ENCODE measurements at places on chromosomes 2 and 18.

GRCh38 chr2:183349091-183349490 lies 224.8 kb downstream of the NUP35 start:
- DNase-seq: no peak

DNA sequence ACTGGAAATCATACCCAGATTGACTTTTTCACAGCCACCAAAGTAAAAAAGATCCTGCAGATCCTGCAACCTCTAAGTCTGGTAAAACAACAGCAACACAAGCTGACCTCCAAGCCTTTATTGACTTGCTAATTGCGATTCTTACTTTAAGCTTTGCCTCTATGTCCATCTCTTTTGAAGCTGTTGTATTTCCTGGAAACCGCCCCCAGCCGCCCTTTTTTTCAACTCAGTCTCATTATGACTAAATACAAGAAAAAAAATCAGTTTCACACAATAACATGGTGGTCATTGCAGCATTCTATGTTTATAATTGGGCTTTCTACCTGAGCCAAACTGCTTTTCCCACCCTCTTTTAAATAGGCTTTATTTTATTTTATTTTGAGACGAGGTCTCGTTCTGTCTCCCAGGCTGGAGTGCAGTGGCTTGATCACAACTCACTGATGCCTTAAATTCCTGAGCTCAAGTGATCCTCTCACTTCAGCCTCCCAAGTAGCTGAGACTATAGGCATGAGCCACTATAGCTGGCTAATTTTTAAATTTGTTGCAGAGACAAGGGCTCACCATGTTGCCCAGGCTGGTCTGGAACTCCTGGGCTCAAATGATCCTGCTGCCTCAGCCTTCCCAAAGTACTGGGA lies 76.2 kb downstream of the MOGAT1 start:
- DNase-seq: no peak

GRCh38 chr2:120883607-120884440 lies 148.2 kb downstream of the GLI2 start:
- DNase-seq: no peak

DNA sequence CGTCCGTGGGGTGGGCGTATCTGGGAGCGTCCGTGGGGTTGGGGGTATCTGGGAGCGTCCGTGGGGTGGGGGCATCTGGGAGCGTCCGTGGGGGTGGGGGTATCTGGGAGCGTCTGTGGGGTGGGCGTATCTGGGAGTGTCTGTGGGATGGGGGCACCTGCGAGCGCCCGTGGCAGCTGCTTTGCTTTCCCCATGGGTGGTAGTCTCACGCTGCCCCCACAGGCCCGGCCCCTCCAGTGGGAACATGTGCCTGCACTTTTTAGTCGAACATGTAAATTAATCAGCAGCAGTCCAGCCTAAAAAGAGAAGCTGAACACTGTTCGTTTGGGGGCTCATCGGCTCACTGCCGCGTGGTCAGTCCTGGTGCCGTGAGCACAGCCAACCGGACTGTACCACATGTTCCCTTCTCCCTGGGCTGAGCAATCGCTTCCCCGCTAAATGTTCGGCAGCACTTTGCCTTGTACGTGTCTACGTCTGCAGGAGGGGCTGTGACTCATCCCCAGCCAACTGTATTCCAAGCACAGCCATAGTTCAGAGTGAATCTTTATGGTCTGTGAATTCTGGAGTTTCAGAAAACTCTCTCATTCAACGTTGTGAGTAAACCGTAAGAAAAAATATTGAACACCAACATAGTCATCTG lies 271.5 kb downstream of the AGAP1 start:
- DNase-seq: no peak

DNA sequence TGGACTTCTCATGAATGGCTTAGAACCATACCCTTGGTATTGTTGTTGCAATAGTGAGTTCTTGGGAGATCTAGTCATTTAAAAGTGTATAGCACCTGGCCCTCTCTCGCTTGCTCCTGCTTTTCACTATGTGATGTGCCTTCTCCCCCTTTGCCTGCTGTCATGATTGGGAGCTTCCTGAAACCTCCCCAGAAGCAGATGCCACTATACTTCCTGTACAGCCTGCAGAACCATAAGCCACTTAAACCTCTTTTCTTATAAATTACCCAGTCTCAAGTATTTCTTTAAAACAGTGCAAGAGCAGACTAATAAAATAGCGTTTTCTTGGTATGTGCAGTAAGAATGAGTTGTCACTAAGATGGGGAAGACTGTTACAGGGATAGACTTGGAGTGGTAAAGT lies 31.6 kb downstream of the BAZ2B start:
- no peak for DNase-seq

GRCh38 chr2:160392201-160392600 lies 101.4 kb downstream of the RBMS1 start:
- peak; percentile 69 for DNase-seq

DNA sequence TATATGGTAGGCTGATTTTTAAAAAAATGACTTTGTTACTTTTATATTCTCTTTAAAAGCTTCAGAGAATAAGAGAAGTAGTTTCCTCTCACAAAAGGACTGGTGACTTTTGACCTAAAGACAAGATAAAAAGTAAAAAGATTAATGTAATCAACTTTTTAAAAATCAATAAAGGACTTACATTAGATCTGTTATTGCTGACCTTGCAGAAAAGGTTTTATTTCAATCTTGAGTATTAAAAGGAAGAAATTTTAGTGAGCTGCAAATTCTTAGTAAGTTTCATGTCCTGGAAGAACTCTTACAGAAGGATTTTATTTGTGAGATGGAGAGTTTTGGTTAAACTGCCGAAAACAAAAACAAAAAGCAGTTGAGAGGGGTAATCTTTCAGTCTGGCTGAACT lies 2.2 kb upstream of the GAREM1 start:
- no peak for DNase-seq

- DNase-seq: peak; percentile 7
Observed at GRCh38 chr2:213288913-213289700, 4.8 kb downstream of the SPAG16 start.

- DNase-seq: peak; percentile 32
Observed at GRCh38 chr2:152627351-152627957, 89.8 kb downstream of the PRPF40A start.

GRCh38 chr2:54541995-54542394 lies 85.9 kb downstream of the SPTBN1 start:
- DNase-seq: no peak

- no peak for DNase-seq
Observed at GRCh38 chr18:54503131-54503894, 87.7 kb upstream of the DYNAP start.

- DNase-seq: no peak
Observed at GRCh38 chr2:165629776-165630175, 160.3 kb downstream of the CSRNP3 start.

DNA sequence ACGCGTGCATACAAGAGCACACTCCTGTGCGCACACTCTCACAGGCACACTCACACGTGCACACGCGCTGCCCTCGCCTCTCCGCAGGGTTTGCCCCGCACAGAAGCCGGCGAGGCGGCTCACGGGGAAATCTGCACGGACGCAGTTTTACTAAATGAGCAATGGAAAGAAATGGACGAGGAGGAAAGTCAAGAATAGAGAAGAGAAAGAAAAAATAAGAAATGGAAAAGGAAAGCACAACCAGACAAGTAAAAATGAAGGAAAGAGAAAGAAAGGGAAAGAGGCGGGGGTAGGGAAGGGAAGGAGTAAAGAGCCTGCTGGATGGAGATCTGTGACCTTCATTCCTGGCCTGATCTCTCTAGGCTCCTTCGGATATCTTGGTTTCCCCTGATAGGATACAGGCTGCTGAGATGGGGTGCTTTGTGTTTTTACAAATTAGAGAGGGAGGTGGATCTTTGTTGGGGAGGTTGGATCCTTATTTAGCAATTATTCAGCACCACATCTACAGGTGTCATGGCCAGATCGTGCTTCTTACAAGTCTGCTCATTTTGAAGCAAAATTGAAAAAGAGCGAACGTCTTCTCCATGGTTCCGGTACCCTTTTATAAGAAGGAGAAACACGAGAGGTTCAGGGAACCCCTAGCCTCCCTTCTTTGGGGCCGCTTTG lies 693 bp upstream of the LRP2 start:
- DNase-seq: no peak

GRCh38 chr18:57276829-57277228 lies 75.5 kb upstream of the ST8SIA3 start:
- no peak for DNase-seq

DNA sequence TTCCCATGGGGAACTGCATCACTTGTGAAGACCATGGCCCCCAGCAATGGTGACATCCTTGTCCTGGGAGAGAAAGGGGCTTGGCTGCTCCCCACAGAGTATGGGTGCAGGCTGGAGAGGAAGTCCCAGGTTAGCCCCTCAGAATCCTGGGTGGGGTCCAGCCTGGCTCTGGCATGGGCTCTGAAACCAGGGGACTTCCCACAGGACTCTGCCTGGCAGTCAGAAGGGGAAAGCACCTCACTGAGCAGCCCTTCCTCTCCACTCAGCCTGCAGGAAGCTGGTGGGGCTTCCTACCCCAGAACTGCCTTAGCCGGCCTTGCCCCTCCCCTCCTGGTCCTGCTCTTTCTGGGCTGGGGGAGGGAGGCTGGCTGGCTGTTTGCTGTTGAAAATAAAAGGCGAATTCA lies 3.7 kb downstream of the NEURL3 start:
- DNase-seq: no peak

DNA sequence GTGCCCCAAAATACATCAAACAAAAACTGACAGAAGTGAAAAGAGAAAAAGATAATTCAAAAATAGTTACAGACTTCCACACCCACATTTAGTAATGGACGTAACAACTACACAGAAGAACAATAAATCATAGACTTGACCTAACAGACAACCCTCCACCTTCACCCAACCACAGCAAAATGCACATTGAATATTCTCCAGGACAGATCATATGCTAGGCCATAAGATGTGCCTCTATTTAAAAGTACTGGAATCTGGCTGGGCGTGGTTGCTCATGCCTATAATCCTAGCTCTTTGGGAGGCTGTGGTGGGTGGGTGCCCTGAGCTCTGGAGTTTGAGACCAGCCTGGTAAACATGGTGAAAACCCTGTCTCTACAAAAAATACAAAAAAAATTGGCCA lies 20.0 kb downstream of the SLC66A2 start:
- DNase-seq: no peak

- no peak for DNase-seq
Observed at GRCh38 chr18:48751727-48752468, 198.9 kb downstream of the SMAD7 start.

GRCh38 chr2:25414781-25415180 lies 73.1 kb upstream of the DNMT3A start:
- DNase-seq: no peak

DNA sequence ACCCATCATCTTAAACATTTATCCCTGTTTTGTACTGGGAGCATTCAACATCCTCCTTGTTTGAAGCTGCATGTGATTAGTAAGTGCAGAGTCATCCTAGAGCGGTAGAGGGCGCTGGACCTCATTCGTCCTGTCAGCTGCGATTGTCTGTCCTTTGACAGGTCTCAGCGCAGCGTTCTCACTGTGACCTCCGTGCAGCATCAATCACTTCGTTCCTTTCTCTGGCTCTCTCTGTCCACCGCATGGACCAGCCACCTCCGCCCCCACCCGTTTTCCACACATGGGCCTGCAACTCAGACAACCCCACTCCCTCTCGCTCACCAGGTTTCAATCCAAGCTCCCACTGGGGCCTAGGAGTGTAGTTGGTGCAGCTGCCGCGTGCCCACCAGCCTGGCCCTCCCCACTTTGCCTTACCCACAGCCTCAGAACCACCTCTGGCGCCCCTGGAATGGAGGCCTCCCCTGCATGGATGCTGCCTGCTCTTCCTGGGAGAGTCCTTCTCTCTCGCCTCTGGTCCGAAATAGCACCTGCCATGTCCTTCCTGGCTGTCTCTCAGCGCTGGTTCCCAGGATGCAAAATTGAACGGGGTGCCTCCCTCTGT lies 90.5 kb downstream of the NDUFA10 start:
- peak; percentile 35 for DNase-seq

DNA sequence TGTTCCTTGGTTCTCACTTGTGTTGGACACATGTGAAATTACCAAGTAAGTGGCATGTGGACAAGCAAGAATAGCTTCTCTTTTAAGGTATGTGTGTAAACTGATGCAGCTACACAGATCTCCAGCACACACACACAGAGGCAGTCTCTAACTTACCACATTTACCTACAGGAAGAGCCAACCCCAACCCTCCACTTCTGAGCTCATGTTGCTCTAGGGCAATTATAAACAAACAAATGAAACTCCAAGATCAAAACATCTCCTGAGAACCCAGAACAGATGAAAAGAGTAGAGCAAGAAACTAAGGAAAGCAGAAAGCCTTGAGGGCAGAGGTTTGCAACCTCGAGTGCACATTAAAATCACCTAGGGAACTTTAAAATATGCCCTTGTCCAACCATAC lies 16.0 kb upstream of the TMEM37 start:
- no peak for DNase-seq

DNA sequence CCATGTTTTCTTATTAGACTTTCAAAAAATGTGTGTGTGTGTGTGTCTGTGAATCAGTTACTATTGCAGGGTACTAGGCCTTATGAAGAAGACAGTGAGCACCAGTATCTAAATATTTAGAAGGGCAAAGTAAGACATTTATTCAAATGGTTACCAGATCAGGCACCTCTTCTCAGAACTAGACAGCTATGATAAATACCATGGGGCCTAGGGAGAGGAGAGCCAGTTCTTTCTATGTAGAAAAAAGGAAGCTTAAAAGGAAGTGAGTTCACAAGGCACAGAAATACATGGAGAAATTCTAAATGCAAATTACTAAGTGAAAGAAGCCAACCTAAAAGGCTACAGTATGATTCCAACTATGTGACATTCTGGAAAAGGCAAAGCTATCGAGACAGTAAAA lies 261.3 kb downstream of the SOX11 start:
- DNase-seq: no peak

GRCh38 chr18:79647307-79647706 lies 32.3 kb upstream of the CTDP1 start:
- DNase-seq: no peak

GRCh38 chr2:197307236-197307932 lies 3.2 kb downstream of the ANKRD44 start:
- DNase-seq: no peak

- no peak for DNase-seq
Observed at GRCh38 chr2:135093670-135094330, 41.7 kb downstream of the RAB3GAP1 start.

DNA sequence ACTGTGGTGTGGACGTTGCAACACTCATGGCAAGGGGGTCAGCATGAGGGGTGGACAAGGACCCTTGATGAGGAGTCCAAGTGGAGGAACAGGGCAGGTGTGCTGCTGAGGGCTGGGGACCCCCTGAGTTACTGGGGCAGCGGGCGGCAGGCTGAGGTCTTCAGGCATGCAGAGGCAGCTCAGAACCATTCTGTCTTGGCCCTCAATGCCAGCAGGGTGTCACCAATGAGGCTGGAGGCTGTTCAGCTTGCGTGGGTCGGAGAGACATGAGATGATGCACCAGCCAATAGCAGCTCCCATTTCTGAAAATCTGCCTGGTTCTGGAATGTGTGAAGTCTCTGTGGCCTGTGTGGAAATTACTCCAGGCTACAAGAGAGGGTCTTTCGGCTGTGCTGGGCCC lies 105.4 kb downstream of the INHBB start:
- no peak for DNase-seq

GRCh38 chr2:236545248-236545658 lies 24.4 kb upstream of the ACKR3 start:
- DNase-seq: no peak

GRCh38 chr2:218478544-218478943 lies 59.6 kb downstream of the VIL1 start:
- DNase-seq: no peak

Data from HCEC 1CT (cell line).